ENCODE measurements at places on chromosomes 5 and 9.

DNA sequence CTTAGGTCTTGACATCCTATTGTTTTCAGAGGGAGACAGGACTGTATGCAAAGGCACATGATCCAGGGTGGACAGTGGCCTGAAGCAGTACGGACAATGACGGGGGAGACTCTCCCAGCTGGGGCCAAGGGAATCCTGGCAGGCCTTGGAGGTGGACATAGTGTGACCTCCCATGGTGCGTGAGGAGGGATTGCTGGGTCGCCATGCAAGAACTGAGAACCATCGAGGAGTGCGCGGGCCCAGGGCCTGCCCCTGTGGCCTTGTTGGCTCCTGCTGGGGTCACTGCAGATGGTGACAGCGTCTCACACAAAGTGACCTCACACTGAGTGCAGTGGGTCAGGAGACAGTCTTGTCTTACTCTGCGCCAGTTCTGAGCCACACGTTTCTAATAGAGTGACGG, 192.4 kb downstream of the GADD45G start:
- DNase-seq = no peak

DNA sequence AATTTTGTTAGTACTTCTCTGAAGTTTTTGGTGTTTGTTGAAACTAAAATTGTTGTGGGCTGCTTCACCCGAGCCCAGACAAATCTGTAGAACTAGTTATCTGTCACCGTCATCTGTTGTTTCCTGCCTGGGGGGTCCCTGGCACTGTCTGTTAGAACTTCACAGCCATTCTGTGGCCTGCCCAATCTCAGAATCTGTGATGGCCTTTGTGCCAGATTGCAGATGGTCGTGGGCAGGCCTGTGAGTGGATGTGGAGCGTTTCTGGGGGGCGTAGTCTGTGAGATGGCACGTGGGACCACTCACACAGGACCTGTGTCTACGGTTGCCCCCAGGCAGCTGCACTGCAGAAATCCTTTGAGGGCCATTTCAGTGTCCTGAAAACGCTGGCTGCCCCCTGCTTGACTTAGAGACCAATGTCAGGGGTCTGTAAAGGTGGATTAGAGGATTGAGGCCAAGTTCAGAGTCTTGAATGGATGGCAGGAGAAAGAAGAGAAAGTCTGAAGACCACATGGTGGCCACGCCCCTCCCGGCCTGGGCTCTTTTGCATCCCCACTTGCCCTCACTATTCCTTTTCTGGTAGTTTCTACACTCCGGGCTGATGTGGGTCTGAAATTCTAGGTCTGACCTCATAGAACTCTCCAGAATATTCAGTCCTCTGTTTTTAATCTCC, 38.3 kb downstream of the TRIO start:
- no peak for DNase-seq

- no peak for DNase-seq
Observed at GRCh38 chr5:89105836-89106235, 222.9 kb upstream of the MEF2C start.

DNA sequence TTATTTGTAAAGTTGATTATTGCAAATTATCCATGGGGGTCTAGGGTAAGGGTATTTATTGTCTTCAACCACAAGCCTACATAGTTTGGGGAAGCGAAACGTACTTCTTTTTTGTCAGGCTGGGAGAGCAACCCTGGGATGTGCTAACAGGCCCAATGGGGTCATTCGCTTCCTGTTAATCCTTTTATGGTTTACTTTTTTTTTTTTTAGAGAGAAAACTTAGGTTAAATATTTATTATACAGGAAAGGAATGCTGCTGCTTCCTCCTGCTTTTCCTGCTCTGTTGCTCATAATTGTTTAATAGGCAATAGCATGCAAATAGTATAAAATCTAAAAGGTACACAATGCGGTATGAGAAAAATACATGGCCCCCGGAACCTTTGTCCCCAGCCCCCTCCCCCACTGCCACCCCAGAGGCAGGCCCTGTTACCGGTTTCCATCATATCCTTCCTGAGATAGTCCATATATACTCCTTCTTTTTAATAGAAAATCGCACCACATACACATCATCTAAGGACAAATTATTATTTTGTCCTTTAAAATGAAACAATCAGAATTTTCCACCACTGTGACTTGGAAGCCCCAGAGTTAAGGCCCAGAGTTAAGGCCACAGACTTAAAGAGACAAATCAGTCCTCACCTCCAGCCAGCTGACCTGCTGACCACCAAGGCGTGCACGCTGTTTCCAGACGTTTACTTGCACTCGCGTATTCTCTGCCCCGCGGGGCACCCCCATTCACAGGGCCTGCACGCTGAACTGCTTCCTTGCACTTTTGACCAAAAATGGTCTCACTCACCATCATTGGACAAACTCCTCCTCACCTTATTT, 83.9 kb downstream of the NDFIP1 start:
- DNase-seq = no peak

DNA sequence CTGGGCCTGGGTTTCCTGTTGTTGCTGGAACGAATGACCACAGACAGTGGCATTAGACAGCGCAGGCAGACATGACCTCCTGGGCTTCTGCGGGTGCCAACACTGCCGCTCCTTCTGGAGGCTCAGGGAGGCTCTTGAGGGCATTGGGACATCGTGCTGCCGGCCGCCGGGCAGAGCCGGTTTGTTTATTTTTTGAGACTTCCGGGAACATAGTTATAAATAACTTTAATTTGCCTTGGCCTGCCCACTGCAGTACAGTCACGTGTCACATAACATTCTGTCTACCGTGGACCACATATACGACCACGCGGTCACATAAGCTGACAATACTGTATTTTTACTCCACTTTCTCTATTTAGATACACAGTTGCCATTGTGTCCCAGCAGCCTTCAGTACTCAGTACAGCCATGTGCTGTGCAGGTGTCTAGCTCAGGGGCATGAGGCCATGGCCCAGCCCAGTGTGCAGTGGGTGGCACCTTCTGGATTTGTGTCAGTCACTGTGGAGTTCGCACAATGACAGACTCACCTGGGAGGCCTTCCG, 8.2 kb upstream of the TOR4A start:
- no peak for DNase-seq

- no peak for DNase-seq
Observed at GRCh38 chr5:147835386-147835798, 3.9 kb upstream of the SPINK1 start.

DNA sequence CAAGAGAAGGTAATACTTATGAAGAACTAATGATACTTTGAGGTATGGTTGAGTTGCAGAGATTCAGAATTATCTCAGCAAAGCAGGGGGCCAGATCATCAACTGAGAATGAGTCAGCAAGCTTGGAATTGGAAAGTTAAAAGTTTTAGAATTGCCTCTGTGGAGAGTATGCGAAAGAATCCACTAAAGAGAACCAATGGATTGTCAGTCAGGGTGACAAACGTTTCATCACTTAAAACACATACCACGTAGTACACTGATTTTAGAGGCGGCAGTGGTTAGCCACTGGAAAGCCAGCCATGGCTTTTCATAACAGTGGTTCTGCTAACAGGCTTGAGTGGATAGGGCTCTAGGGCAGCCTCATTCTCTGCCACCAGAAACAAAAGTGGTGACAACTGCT, 30.7 kb downstream of the AOPEP start:
- DNase-seq = peak; percentile 57

DNA sequence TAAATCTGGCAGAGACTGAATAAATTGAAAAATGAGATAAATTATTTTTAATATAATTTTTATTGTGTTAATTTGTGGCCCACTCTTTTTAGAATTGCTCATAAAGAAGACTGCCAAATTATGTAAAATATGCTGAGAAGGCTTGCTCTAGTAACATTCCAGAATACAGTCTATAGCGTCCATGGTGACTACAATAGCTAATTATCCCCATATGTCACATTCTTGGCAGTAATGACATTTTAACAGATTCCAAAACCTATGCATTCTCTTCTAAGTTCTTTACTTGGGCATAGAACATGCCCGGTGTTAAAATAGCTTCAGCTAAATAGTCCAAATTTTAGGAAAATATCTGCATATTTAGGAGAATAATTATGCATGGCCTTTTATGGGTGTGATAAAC, 697.0 kb upstream of the SEMA6A start:
- DNase-seq = no peak

GRCh38 chr9:122656378-122656777, 1.0 kb downstream of the OR1B1 start:
- no peak for DNase-seq

DNA sequence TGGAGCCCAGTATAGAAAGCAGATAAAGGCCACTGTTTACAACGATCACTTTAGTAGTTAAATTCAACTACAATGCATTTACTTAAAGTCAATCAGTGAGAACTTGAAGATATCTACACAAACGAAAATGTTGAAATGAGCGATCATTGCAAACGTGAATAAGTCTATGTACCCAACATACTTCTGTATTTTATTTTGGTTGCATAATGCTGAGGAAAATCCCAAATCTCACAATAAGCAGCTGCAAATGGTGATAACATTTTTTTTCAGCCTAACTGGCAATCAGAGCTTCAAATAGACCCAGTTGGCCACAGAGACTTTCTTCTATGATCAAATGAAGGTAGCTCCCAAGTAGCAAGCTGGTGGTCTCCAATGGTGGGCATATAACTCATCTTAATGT, 32.1 kb downstream of the PDGFRB start:
- no peak for DNase-seq

DNA sequence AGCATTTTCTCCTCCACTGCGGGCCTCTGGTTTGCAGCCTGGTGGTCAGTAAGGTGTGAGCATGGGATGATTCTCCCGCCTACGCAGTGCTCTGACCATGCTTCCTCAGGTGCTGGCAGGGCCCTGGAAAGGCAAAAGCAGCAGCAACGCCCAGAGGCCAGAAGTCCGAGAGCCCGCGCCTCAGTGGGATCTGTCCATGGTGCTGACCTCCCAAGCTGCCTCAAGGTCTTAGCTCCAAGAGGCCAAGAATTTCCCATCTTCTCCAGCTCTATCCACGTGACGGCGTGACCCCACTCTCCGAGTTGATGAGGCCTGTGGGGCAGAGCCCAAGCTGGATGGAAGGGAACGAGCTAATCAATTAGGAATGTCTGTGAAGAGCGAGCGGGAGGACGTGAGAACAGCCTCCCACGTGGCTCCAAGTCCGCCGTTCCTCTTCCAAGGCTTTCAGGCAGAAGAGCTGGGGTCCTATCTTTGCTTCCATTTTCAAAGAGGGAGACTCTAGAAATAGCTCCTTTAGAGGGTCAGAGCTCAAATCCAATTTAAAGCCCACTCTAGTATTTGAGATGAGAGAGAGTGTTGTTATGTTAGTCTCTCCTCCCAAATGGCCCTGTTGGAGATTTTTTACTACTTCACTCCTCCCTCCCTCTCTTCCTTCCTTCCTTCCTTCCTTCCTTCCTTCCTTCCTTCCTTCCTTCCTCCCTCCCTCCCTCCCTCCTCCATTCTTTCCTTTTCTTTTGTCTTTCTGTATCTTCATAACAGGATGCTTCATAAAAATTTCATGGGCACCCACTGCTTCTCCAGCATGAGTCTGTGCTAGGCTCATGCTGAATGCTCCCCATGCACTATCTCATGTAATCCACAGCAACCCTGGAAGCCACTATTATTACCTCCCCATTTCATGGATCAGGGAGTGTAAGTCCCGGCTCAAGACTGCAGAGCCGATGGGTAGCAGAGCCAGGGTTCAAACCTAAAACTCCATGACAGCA, 69.3 kb downstream of the OLFM1 start:
- peak; percentile 5 for DNase-seq

DNA sequence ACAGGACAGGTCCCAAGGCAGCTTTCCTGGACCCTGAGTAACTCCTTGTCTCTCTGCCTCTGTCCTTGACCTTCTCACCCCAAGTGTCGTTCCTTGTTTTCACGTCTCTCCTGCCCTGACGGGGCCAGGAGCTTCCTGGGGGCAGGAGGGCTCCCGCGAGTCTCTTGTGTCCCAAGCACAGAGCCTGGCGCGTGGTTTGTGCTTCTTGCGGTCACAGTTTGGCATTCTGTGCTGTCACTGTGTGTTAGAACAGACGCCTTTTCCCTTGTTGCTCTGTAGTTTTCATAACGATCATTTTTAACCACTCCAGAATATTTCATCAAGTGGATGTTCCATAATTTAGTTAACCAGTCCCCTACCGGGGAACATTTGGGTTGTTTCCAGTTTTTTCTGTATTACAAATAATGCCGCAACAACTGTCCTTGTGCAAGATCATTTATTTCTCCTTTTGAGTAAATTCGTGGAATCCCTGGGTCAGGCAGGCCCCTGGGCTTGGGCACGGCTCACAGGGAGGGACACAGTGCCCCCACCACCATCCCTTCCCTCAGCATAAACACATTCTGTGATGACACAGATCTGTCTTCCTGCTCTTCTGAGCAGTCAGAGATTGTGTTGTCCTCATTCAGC, 71.9 kb downstream of the TSPAN17 start:
- DNase-seq = no peak

GRCh38 chr9:97438666-97439065, 26.8 kb downstream of the TDRD7 start:
- DNase-seq = no peak

DNA sequence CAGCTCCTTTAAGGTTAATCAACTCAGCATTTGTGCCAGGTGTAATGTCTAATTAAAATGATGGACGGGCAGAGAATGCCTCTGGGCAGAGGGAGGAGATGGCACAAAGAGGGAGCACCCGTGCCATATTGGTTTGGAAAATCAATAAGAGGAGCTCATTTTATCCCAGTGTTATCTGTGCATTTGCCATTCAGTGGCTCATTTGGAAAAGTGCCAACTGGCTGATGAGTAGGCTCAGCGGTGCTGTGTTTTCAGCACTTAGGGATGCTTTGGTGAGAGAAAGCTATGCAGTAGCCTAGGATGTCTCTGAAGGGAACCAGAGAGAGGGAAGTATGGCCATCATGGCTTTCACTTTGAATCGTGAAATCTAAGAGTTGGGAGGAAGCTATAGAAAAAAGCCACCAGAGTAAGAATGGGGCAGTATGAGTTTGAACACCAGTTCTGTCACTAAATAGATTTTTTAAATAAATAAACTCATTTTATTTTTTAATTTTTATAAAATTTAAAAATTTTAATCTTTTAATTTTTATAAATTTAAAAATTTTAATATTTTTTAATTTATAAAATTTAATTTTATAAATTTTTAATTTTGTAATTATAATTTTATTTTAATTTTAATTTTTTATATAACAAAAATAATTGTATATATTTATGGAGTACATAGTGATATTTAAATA, 472.8 kb downstream of the BRINP1 start:
- DNase-seq = no peak

DNA sequence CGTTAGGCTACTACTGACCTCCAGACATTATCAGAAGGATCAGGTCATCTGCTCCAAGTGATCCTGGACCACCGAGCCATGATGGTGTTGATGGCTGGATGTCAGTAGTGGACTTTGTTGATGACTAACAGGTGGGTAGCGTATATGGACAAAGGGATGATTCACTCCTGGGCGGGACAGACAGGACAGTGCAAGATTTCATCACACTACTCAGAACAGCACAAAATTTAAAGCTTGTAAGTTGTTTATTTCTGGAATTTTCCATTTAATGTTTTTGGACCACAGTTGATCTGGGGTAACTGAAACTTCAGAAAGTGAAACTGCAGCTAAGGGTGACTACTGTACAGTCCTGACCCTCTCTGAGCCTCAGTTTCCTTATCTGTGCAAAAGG, 12.7 kb downstream of the PDGFRB start:
- DNase-seq = peak; percentile 89

DNA sequence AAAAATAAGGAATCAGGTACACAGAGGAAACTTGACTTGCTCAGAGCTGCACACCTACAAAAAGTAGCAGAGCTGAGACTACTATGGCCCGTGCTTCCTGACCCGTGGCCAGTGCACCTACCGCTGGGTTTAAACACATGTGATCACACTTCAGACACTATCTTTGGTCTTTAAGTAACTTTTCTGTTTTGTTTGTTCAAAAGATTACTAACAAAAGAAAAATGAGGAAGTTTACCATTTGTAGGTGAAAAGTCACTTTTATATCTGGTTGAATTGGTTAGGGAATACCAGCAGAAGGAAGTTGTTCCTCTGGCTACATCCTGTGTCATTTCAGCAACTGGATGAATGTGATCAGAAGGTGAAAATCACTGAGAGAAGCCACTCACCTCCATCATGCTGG, 6.5 kb upstream of the SYK start:
- no peak for DNase-seq
